ENCODE measurements at places on chromosomes 12 and 14. TPM values are rescaled to one million over a fixed set of nuclear protein-coding genes. Genes with fewer than 3 reads are reported as not detected.

Gene SERPINA12
- total RNA-seq = not detected

Gene P2RX2
- not detected for total RNA-seq

Gene ATL1
- total RNA-seq = 5.5 TPM

Gene RASSF3
- 3.3 TPM for total RNA-seq

Gene ADAMTS20
- not detected for total RNA-seq

Gene TAS2R19
- total RNA-seq = 5.5 TPM

Gene INHBC
- total RNA-seq = under 0.01 TPM

Gene KDM2B
- 27.8 TPM for total RNA-seq

Gene SLCO1A2
- total RNA-seq = not detected

Gene LRRIQ1
- total RNA-seq = 0.59 TPM

Gene TMEM132D
- not detected for total RNA-seq

Gene INHBE
- not detected for total RNA-seq

Gene ACVRL1
- total RNA-seq = 201 TPM

Gene KLHL33
- under 0.01 TPM for total RNA-seq

Gene CCDC196
- not detected for total RNA-seq

Gene TMTC1
- 96.2 TPM for total RNA-seq

Gene GALNT8
- 0.39 TPM for total RNA-seq

Gene TAS2R43
- 3.9 TPM for total RNA-seq

Gene LRRC10
- total RNA-seq = not detected

Gene SYT1
- total RNA-seq = 1.4 TPM

Gene MDM1
- 13.5 TPM for total RNA-seq

Gene NEUROD4
- not detected for total RNA-seq

Gene ITGB7
- total RNA-seq = 1.1 TPM

Gene AQP6
- total RNA-seq = not detected

Gene LTB4R2
- 5.3 TPM for total RNA-seq

Gene LRTM2
- not detected for total RNA-seq

Gene PLA2G1B
- not detected for total RNA-seq

Gene TMCC3
- 2.2 TPM for total RNA-seq

Gene LTBR
- 95.6 TPM for total RNA-seq

Gene OR6C6
- not detected for total RNA-seq

Gene TIMELESS
- 10.4 TPM for total RNA-seq

Gene KRT73
- total RNA-seq = not detected

Gene PELI2
- 10.9 TPM for total RNA-seq

Gene TMEM179
- not detected for total RNA-seq

Gene KRT79
- not detected for total RNA-seq

Gene CLMN
- total RNA-seq = 6.6 TPM

Gene SLC38A2
- 268 TPM for total RNA-seq

Gene SERPINA10
- total RNA-seq = not detected
